Renal cortical epithelial cell (primary cell): ENCODE measurements at places on chromosomes 12 and 14. TPM values are rescaled to one million over a fixed set of nuclear protein-coding genes. Genes with fewer than 3 reads are reported as not detected.

The MGAT4C gene
- not detected in 2 replicates for total RNA-seq

The AP1G2 gene
- 51.2 and 55.9 TPM in 2 replicates for total RNA-seq

The ST8SIA1 gene
- total RNA-seq = 0.20 and 0.52 TPM in 2 replicates

The KSR2 gene
- under 0.01 and 0.65 TPM in 2 replicates for total RNA-seq

The MYL2 gene
- not detected in 2 replicates for total RNA-seq

The PTCSC3 gene
- not detected in 2 replicates for total RNA-seq

DNA sequence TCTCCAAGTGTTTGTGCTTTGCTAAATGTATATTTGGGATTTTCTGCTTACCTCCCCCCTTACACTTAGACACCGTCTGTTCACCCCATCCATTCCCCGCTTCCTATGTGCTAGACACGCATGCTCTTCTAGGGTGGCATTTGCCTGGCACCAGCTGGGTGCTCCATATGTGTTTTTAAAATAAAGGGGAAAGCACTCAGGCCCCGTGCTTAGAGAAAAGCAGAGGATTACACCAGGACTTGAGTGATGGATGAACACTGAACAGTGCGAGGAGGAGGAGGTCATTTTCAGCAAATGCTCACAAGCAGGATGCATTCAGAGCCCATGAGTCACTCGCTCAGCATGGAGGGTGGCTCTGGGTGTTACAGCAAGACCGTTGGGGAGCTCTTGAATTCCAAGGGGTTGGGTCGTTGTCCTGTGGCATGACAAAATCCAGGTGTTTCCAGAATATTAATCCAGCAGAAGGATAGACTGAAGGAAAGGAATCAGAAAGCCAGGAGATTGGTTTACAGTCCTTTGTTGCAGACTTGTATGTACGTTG lies 2.9 kb upstream of the BDKRB1 start:
- peak; percentile 81 for DNase-seq

DNA sequence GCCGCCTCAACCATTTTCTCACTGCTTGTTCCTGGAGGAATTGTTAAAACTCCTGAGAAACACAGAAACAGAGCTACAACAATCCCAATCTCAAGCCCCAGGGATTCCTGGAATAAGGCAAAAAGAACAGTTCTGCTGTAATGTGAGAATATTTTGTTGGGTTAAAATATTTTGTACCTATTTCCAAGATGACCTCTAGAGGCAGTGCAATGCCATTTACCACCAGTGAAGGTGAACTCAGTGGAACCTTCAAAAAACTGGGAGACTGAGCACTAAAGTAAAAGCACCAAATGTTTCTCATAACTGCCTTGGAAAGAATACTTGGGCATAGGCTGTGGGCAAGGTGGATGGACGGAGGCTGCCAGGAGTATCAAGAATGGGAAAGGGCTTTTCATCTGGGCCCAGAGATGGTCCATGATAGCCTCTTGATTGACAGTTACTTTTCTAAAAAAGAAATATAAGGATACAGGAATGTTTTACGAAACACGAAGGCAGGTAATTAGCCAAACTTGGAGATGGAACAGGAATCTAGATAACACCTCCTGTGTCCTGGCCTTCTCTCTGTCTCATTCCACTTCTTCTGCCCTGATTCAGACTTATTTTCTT lies 334.0 kb upstream of the FLRT2 start:
- DNase-seq = no peak

GRCh38 chr12:34397591-34398365 lies 375.5 kb downstream of the ALG10 start:
- DNase-seq = no peak

GRCh38 chr14:64723691-64724577 lies 19.7 kb downstream of the PLEKHG3 start:
- DNase-seq = peak; percentile 83

- no peak for DNase-seq
These were observed 47.9 kb downstream of the WDHD1 start for GRCh38 chr14:54979039-54979438.
